Activated naive CD4-positive, alpha-beta T cell treated with anti-CD3 and anti-CD28 coated beads for 36 hours (primary cell): ENCODE measurements at places on chromosomes 12 and 14.

DNA sequence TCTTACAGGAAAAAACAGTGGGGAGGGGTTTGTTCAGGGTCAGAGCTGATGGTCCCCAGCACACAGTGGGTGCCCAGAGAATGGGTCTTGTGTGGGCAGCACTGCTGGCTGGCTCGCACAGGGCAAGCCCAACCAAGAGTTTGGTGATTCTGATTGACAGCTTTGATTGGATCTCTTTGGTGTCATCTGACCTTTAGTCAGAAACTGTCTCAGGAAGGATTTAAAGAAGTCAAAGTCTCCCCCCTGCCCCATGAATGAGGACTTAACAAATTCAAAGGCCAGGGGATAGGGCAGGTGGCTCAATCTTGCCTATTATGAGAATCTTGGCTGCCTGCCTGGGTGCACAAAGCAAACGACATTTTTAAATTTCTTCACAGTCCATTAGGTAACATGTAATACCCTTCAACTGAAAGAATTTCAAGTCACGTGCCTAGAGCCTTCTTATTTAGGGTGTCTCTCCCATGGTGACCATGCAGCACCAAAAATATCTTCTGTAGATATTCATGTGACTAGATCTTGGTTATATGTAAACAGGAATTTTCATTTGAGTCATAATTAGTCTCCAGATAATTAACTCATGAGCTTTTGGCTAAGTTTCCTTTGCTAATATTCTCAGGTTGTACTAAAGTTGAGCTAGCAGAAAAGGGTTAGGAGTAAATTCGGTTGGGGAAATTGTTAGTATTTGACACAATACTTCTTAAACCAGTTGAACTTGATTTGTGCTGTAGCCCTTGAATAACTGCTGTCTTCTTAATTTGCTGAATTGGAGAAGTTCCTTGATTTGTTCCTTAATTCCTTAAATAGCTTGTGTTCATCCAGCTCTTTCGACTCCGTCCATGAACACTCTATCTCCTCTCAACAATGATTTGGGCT, 54.5 kb upstream of the HECTD1 start:
- DNase-seq, result no peak

DNA sequence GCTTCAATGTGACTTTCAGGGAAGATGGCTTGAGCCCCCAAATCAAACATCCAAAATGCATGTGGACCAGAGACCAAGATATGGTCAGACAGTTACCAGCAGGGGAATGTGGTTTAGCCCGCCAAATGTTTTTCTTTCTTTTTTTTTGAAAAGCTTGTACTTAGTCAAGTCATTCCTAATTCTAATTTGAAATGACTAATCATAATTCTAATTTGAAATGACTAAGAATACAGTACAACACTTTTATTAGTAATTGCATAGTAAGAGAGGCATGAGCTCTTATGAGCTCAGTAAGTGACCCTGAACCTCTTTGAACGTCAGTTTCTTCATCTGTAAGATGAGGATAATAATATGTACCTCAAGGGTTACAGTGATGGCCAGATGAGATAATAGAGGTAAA, 72.4 kb downstream of the HECTD4 start:
- no peak for DNase-seq

- DNase-seq, result no peak
Observed at GRCh38 chr12:103313894-103314293, 181.9 kb downstream of the C12orf42 start.

- DNase-seq, result no peak
Observed at GRCh38 chr12:104535369-104535768, 78.6 kb downstream of the CHST11 start.

GRCh38 chr14:58639842-58640484, 2.2 kb downstream of the DACT1 start:
- DNase-seq, result peak; percentile 57

DNA sequence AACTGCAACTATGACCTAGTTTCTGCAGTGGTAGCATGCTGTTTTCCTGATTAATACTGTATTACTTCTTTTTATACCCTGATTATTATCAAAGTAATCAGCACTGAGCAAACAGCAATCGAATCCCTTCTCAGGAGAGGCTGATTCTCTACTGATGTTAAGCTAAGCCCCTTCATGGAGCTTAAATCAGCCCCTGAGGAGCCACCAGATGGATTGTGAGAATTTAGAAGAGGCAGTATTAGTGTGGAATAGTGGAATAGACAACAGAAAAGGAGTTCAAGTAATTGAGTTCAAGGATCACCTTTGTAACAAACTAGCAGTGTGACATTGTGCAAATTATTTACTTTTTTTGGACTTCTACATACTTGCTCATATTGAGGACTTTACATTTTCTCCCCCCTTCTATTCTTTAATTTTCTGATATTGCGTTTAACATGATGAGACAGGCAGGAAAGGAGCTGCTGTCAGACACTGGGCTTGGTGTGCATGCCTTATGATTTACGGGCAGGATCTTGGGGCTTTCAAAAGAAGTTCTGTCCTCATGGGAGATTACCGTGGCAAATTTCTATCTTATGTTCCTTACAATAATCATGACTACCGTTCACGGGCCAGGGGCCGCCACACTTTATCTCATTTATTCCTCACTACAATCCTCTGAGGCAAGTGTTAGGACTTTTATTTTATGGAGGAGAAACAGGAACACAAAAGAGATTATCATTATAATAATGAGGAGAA, 68.0 kb downstream of the PTPRR start:
- no peak for DNase-seq

- no peak for DNase-seq
Observed at GRCh38 chr12:117809509-117809908, 159.3 kb downstream of the KSR2 start.

GRCh38 chr12:94550964-94551363, 91.3 kb upstream of the CEP83 start:
- DNase-seq, result no peak

DNA sequence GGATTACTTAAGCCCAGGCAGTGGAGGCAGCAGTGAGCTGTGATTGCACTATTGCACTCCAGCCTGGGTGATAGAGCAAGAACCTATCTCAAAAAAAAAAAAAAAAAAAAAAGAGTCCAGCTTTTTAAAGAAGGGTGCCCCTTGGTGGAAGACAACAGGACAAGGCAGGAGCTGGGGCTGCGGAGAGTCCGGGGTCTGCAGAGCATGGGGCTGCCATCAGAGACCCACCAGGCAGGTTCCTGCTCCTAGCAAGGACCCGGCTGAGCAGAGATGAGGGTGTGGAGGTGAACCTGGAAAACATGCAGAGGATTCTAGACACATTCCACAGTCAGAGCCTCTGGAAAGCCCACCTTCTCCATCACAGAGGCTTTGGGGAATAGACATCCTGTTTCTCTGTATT, 21.0 kb upstream of the CIPC start:
- DNase-seq, result no peak

DNA sequence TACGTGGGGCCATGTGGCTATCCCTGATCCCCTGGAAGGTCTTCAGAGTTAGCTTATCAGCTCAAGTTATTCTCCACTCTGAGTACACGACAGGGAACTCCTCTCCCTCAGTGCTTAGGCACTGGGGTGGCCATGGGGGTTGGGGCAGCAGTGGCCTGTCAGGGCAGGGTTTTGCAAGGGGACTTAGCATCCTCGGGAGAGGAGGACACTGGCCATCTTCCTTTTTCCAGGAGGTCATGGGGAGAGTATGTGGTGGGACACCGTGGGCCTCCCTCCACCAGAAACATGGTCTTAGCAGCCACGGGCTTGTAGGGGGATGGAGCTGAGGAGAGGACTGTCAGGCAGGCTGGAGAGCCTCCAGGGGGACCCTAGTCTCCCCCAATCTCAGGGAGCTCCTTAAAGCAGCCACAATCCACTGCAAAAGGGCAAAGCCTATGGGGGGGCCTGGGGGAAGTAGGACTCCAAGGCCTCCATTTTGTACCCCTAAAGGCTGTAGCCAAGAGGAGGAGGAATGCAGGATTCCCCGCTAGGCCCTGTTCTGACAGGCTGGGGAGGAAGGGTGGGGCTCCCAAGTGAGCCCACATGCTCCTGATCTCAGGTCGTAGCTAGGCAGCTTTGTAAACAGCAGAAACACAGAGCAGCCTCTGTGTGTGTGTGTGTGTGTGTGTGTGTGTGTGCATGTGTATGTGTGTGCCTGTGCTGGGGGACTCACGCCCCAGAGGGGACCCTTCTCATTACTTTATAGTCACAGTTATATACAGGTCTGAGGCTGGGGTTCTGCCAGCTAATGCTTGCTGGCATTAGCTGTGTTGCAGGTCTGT, 36.6 kb downstream of the KRT80 start:
- no peak for DNase-seq

GRCh38 chr12:92612611-92613010, 90.2 kb upstream of the PLEKHG7 start:
- peak; percentile 23 for DNase-seq

DNA sequence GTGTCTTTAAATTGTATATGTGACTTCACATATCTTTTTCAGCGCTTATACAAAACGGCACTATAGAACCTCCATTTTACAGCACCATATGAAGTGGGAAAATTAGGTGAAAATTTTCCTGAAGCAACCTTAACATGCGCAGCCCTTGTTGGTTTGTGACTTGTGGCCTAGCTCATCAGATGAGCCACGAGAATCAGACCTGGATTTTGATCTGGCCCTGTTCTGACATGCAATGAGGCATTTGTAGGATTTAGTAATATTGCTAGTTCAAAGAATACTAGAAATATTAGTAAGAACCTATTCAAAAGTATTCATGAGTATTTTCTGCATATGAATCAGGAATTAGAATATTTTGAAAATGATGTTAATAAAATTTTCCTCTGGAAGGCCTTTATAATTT, 2.9 kb downstream of the CDKN1B start:
- no peak for DNase-seq

GRCh38 chr14:103155010-103155409, 31.7 kb downstream of the TNFAIP2 start:
- DNase-seq, result no peak

- DNase-seq, result no peak
Observed at GRCh38 chr12:33724867-33725266, 285.2 kb upstream of the SYT10 start.

- DNase-seq, result no peak
Observed at GRCh38 chr14:80926397-80927082, 15.0 kb downstream of the CEP128 start.

GRCh38 chr12:90067791-90068190, 359.2 kb upstream of the ATP2B1 start:
- DNase-seq, result no peak

DNA sequence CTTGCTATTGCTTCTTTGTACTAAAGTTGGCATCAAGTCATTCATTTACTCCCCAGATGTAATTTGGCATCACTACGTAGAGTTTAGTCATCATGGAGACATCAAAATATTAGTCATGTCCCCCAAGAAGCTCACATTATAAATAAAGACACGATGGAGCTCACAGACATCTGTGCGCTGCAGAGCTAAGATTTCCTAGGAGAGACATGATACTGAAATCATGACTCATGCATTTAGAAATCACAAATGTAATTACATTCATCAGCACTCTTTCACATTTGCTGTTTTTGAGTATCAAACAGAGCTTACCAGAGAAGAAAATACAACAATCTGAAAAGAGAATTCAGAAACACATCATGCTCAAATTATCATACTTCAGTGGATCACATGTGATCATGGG, 169.8 kb downstream of the LRIG3 start:
- no peak for DNase-seq

GRCh38 chr12:74626397-74626796, 88.8 kb downstream of the ATXN7L3B start:
- no peak for DNase-seq

- no peak for DNase-seq
Observed at GRCh38 chr12:46005151-46005797, 14.9 kb upstream of the SCAF11 start.

GRCh38 chr12:66600903-66601302, 78.0 kb downstream of the GRIP1 start:
- DNase-seq, result no peak

DNA sequence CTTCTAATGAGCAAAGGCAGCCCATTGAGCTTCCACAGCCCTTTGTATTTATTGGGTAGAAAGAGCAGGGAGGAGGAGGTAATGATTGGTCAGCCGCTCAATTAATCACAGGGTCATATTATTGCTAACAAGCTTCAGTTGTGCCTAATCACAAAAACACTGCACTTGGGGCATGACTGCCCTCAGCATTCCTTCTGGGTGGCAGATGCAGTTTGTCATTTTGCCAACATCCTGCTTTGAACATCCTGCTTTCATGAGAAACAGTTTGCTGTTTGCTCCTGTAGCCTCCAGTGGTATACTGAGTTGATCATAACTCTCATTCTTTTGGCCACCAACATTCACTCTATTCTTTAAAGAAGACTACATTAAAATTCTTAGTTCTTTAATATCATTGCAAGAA, 462.9 kb upstream of the MIS18BP1 start:
- no peak for DNase-seq

DNA sequence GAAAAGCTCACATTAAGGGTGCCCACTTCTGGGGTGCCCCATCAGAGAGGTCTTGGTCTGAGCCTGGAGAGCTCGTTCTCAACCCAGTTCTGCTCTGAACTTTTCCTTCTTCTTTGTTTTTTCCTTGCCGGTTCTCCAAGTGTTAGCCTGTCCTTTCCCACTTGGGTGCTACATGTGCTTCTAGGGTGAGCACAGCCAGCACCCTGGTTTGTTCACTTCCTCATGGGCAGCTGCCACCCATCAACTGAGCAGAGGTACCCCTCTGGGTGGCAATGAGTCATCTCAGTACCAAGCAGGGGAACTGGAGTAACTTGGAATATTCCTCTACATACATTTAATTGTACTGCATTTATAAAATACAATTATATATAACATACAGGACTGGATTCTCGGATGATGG, 3.9 kb upstream of the SYNE3 start:
- peak; percentile 19 for DNase-seq

GRCh38 chr12:130226771-130227170, 64.5 kb downstream of the FZD10 start:
- DNase-seq, result no peak

GRCh38 chr14:67744046-67744445, 42.4 kb downstream of the RDH12 start:
- no peak for DNase-seq

DNA sequence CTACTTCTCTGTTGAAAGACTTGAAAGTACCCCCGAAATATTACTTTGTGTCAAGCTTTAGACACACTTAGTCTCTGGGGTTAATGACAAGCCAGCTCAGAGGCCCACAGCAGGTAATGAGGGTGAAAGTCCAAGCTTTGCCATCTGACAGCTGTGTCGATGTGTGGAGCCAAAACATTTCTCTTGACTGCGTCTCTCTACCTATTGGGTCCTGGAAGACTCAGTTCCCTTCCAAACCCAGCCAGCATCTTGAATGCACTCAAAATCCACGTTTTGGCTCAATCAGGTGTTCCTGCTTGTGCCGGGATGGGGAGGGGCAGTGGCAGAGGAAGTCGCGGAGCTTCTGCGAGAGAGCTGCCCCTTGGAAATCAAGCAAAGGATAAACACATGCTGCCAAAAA, 3.2 kb downstream of the PLXNC1 start:
- no peak for DNase-seq

DNA sequence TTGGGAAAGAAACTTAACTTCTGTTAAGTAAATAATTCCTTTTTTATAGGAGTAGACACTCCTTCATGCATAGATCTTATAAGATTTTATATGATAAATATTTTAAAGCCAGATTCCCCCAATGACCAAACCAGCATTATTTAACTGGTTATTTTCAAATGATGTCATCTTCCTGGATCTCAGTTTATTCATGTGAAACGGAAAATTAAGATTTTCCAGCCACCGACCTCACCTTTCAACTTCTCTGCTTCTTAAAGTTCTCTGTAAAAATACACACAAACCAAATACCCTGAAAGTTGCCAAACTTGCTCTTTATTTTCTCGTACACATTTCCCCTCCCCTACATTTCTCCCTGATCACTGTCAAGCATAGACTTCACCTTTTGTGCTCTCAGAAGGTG, 364.2 kb downstream of the GALC start:
- DNase-seq, result no peak
